Adrenal gland (tissue), 19 donors: ENCODE measurements at places on chromosomes 6 and 20. TPM values are rescaled to one million over a fixed set of nuclear protein-coding genes. Genes with fewer than 3 reads are reported as not detected.

Gene MUC22
- not detected for polyA plus RNA-seq

Gene KHDC3L
- polyA plus RNA-seq: not detected

Gene SPAG4
- 15.4 TPM for polyA plus RNA-seq

Gene COX4I2
- 2.8 TPM for polyA plus RNA-seq

Gene FBXO9
- 176 TPM for polyA plus RNA-seq

Gene FOXA2
- not detected for polyA plus RNA-seq

Gene FAM217A
- polyA plus RNA-seq: not detected

Gene PAQR8
- 2.3 TPM for polyA plus RNA-seq

Gene CASS4
- 0.37 TPM for polyA plus RNA-seq

Gene IL17F
- not detected for polyA plus RNA-seq

Gene ZNF76
- polyA plus RNA-seq: 185 TPM
